ENCODE measurements at places on chromosomes 11 and 22.

GRCh38 chr11:74620531-74620930, 28.1 kb downstream of the POLD3 start:
- DNase-seq = no peak

DNA sequence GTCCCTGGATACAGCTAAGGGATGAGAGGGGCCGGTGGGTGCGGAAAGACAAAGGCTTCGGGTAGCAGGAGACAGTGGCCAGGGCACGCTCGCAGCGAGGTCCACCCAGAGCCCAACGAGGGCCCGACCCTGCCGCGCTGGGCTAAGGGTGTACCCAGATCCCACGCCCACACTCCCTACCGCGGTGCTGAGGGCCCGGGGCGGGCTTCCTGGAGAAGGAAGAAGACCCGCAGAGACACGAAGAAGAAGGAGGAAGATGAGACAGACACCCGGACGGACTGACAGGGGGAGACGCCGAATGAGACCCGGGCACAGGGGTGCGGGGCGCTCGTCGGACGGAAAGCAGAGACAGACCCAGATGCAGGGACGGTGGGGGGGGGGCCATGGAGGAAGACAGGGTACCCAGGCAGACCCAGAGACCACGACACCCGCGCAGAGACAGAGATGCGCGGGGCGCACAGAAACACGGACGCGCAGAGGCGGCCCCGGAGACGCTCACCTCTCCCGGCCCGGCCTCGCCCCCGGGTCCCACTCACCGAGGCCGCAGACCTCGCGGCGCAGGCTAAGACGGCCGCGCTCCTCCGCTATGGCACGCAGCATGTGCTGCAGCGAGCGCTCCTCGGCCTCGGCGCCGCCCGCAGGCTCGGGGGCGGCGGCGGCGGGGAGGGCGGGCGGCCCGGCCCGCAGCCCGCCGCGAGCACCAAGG, 437 bp downstream of the KIAA0930 start:
- DNase-seq = peak; percentile 41

GRCh38 chr22:21741790-21742189, 6.2 kb upstream of the YPEL1 start:
- no peak for DNase-seq

DNA sequence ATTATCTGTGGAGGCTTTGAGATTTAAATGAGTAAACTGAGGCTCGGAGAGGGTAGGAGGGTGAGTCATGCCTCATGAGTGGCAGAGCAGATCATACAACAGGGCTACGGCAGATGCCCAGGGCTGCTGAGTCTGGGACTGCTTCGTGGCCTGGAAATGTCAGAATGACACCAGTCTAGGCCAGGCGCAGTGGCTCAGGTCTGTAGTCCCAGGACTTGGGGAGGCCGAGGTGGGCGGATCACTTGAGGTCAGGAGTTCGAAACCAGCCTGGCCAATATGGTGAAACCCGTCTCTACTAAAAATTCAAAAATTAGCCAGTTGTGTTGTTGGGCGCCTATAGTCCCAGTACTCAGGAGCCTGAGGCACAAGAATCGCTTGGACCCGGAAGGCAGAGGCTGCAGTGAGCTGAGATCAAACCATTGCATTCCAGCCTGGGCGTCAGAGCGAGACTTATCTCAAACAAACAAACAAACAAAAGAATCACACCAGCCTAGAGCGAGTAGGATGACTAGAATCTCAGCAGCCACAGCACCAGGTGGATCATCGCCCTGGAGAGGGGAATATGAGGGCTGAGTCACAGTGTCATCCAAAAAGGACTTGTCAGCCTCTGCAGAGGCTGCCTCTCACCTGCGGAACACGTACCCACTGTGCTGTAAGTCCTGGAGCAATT, 48.6 kb upstream of the ADA2 start:
- no peak for DNase-seq

DNA sequence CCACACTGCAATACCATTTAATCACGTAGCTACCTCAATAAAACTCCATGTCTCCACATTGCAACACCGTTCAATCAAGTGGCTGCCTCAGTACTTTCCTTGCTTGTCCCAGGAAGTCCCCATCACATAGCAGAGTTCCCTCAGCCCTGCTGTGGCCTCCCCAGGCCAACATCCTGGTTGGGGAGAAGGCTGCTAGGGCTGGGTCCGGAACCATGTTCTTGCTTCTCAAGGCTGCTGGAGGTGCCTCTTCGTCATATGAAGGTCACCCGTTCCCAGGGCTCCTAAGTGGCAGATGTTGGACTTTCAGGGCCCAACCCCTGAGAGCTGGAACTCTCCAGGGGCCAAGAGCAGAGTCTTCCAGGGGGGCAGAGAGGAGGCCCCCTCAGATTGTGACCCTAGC, 3.3 kb downstream of the ART5 start:
- no peak for DNase-seq

GRCh38 chr11:131467645-131468394, 97.4 kb downstream of the NTM start:
- DNase-seq = no peak

- DNase-seq = no peak
Measured at GRCh38 chr11:58164389-58164788, 24.5 kb upstream of the OR9Q2 start.

GRCh38 chr11:64251016-64251752, at the start of gene PLCB3:
PLCB3 (plus strand) TSS chr11:64251530; CDS start chr11:64251650, 120 bp downstream.
- peak; percentile 82 for DNase-seq

- no peak for DNase-seq
Measured at GRCh38 chr11:117414724-117415123, 87.1 kb downstream of the CEP164 start.
